ENCODE measurements at places on chromosomes 1 and 21.

DNA sequence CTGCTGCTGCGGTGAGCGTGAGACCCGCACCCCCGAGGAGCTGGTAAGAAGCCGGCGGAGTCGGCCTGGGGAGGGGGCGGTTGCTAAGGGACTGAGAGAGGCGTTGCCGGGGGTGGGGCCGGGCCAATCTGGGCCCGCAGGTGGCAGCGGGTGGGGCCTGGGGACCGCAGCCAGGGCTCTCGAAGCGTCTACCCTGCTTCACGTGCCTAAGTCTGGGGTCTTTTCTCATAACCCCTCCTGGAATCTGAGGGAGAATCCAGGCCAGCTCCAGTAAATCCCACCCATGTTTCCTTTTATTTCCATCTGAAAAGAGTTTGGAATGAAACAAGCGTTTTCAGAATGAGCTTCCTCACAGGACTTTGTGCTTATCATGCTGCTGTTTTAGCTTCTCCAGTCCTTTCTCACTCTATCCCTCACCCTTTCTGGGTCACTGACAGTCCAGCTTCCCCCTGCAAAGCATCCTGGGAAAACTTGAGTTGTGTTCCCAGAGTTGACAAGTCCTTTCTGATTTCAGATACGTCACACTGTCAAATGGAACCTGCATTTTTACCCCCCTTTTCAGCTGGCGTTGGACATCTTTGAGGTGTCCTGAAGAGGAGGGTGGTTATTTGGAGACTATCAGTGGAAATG lies 431 bp downstream of the CLCN6 start:
- DNase-seq = peak; percentile 45

GRCh38 chr1:41535716-41536115 lies 51.2 kb upstream of the EDN2 start:
- DNase-seq = no peak

- peak; percentile 10 for DNase-seq
Observed at GRCh38 chr1:110605901-110606656, at the start of gene KCNA2. TSS of gene KCNA2 (minus strand) at chr1:110606358. CDS start at chr1:110604782, 1,576 bp downstream.

DNA sequence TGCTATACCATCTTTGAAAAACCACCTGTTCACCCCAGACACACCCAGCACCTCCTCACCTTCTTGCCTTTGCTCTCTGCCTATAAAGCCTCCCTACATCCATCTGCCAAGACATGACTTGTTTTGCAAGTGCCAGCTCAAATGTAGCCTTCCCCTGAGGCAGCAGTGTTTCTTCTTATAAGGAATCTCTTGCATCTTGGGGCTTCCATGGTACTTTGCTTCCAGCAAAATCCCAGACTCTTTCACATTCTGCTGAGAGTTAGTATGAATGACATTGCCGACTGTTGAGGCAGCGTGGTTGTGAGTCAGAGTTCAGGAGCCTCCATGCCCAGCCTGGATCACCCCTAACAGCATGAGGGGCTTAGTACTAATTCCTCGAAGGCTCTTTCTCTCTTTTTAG lies 217.4 kb upstream of the RUNX1 start:
- no peak for DNase-seq

DNA sequence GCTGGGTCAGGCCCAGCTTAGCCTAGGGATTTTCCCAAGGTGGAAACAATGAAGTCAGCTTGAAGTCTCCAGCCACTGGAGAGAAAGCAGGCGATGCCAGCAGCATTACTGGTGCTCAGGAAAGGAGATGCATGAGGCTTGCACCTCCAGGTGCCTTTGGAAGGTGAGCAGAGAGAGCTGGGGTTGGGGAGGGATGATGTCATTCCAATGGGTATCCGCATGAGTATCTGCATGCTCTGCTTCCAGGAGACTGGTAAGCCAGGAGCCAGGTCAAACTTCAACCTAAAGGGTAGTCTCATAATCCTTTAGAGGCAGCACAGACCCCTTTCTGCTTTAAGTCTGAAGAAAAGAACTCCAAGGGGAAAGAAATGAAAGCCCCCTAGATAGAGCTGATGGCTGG lies 68.8 kb downstream of the KDM1A start:
- DNase-seq = no peak

DNA sequence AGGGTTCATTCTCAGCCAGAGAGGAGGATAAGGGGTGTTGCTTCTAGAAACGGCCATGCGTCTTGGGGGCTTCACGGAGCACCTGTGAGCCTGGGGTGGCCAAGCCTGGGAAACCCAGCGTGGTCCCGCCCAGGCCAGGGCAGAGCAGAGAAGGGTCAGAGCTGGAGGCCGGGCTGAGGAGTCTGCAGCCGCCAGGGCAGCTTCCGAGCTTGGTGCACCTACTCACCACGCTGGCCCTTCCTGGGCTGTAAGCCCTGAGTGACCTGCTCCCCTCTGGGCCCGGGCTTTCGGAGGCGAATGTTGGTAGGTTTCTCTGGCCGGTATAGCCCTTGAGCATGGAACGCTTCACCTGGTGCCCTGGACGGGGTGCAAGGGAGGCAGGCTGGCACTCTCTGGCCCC lies 169.8 kb upstream of the ARHGEF16 start:
- DNase-seq = no peak

GRCh38 chr21:32245971-32246370 lies 32.9 kb downstream of the MIS18A start:
- no peak for DNase-seq

DNA sequence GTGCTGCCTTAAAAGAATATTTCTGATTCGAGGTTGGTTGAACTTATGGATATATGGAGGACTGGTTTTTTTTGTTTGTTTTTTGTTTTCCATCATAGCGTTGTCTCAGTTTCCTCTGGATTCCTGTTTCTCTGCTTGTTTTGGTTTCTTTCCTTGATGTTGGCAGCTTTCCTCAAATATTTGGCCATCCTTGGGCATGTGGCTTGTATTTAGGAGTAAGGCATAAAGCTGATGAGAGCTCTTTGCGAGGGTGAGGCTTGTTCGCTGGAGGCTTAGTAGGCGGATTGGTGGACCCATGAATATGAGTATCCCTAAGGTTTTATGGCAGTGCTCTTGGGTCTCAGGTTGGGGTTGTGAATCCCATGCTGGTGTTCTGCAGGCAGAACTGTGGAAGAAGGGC lies 22.9 kb downstream of the DYRK1A start:
- no peak for DNase-seq

DNA sequence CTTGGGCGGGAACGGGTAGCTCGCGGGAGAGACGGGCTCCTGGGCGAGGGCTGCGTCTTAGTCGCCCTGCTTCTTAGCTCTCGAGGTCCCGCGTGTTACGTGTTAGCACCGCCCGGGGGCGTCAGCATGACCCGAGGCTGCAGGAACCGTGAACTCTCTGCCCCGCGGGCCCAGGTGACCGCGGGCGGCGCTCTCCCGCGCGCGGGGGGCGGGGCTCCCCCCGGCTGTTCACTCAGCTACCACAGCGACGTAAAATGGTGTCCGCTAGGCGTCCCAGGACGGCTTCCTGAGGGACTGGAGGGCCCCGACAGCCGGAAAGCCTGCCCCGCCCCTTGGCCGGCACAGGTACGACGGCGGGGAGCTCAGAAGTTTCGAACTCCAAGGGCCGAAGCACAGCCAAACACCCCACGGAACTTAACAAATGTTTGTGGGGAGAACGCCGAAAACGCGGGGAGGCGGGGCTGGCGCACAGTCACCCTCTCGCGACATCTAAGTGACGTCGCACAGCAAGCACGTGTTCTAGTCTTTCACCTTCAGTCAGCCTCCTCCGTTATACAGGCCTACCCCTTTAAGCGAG lies 780 bp upstream of the RBM15 start:
- no peak for DNase-seq

DNA sequence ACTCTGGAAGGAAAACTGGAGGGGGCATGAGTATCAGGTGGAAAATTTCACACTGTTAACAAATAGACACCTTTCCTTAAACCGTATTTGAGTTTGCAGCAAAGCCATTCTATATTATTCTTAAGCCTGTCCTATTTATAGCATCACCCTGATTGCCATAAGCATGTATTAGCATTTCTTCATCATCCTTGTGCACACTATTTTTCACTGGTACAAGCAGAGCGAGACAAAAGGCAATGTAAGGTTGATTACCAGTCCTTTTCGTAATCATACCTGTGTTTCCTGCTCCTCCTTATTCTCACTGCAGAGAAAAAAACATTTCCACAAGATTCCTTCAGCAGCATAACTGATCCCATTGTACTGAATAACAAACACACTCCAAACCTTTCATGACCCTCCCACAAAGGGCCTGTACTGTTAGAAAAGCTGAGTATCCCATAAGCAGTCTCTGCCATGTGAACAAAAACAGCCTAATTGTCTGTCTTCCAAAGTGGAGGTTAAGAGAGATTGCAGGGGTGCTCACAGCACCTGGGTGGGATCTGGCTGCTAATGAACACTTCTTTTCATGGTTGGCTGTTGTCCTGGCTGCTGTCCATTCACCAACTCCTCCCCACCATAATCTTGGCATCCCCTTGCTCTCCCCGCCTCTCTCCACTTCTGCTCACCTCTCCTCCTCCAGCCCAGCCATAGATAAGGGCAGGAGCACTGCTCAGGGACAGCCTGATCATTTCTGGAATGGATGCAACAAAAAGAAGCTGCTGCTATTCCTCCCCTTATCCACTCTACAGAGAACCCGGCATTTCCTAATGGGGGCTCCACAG lies 30.4 kb downstream of the VTCN1 start:
- no peak for DNase-seq

- no peak for DNase-seq
Observed at GRCh38 chr1:6271554-6271953, 10.7 kb upstream of the GPR153 start.

- no peak for DNase-seq
Observed at GRCh38 chr1:55888685-55889317, 673.6 kb upstream of the USP24 start.

DNA sequence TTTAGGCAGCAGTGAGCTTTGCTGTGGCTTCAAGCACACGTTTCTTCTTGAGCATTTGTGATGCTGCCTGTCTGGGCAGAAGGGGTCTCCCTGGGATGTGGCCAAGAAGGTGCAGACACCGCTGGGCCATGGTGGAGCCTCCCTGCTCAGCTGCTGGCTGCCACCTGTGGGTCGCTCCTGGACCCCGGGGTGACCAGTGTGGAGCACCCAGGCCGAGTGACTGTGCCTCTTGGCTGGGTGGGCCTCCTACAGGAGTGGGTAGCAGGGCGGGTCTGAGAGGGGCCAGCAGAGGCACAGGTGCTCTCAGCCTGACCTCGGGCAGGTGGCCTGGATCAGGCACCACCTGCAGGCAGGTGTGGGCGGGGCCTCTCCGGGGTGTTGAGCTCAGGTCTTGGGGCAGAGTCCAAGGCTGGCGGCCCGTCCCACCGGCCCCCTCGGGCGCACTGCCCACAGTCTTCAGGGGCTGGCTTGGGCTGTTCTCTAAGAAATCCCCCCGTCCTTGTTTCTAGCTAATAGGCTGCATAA lies 42.0 kb upstream of the COL6A1 start:
- DNase-seq = no peak

Data from endothelial cell of umbilical vein (primary cell).